ENCODE measurements at places on chromosomes 6 and 20.
A peak's percentile ranks its signal among the peaks of the same experiment; 100 is the strongest.

DNA sequence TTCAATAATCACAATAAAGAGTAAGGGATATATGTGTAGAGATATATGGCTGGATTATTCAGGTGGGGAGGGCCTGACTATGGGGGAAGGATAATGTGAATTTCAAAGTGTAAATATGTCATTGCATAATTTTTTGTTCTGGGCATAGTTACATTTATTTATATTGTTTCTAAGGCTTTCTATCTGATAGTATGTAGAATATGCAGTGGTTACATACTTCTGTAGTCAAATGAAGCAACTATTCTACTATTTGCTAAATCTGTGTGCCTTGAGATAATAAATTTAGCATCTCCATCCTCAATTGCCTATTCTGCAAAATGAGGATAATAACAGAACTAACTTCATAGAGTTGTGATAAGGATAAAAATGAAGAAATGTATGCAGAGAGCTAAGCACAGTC lies 359.2 kb downstream of the CDKAL1 start:
- no peaks in the 10 kb centered on the region for H3K4me1 ChIP-seq
- no peaks in the 10 kb centered on the region for H3K27me3 ChIP-seq
- no peak overlapping the region for H3K27ac ChIP-seq
- DNase-seq = no peak
- peaks cover 12% of the 10 kb centered on the region for H3K36me3 ChIP-seq

DNA sequence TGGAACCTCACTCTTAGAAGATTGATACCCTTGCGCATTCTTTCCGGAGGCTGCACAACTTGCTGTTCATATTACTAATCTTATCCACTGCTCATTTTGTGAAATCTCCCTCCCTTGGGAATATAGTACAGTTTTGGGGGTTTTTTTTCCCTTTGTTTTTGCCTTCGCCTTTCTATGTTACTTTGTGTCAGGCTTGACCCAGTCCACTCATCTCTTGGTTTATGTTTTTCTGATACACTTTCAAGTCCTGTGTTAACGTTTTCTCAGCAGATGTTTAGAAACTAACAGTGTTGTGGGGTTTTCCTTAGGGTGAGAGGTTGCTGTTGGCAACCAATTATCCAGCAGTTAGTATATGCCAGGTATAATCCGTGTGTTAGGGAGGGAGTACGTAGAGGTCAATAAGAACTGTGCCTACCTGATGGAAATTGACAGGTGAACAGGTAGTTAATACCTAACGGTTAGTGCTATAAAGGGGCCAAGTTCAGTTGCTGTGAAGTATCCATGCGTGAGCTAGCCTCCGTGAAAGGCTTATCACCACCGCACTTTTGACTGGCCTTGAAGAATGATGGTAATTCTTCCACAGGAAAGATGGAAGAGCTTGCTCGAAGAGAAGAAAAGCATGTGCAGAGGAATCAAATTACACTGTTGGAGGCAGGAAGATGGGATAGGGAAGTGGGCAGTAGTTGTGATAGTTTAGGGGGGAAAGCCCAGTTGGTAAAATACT lies 1.4 kb downstream of the NFYA start:
- H3K27me3 ChIP-seq = no peaks in the 10 kb centered on the region
- DNase-seq = no peak
- H3K4me1 ChIP-seq = peaks cover 49% of the 10 kb centered on the region
- peaks cover 33% of the 10 kb centered on the region for H3K36me3 ChIP-seq
- peak overlapping the region; percentile 97 for H3K4me3 ChIP-seq
- peak overlapping the region; percentile 98 for H3K27ac ChIP-seq

GRCh38 chr6:67663105-67663895 lies 971.8 kb upstream of the ADGRB3 start:
- DNase-seq = no peak
- no peak overlapping the region for H3K27ac ChIP-seq
- H3K36me3 ChIP-seq = no peaks in the 10 kb centered on the region
- H3K4me3 ChIP-seq = no peak overlapping the region
- H3K4me1 ChIP-seq = no peaks in the 10 kb centered on the region

GRCh38 chr20:53859684-53860083 lies 210.7 kb downstream of the BCAS1 start:
- H3K4me3 ChIP-seq = no peak overlapping the region
- H3K27me3 ChIP-seq = no peaks in the 10 kb centered on the region
- H3K27ac ChIP-seq = no peak overlapping the region
- no peaks in the 10 kb centered on the region for H3K36me3 ChIP-seq

DNA sequence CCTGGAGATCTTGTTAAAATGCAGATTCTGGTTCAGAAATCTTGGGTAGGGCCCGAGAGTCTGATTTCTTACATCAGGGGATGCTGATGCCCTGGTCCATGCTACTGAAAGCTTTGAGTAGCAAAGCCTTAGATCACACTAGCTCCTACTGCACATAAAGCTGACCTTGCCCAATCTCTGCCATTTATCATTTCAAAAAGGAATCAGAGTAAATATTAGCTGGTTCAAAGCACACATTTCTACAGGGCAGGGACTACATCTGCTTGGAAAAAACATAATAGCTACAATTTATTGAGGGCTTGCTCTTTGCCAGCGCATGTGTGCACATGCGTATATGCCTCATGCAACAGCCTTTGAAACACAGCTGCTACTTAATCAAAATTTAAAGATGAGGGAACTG lies 440.4 kb upstream of the ARID1B start:
- H3K4me3 ChIP-seq = no peak overlapping the region
- no peaks in the 10 kb centered on the region for H3K4me1 ChIP-seq
- no peaks in the 10 kb centered on the region for H3K36me3 ChIP-seq
- no peak overlapping the region for H3K27ac ChIP-seq
- DNase-seq = no peak

- no peak within 1 kb of the TSS for H3K27ac ChIP-seq
- H3K4me3 ChIP-seq = no peak within 1 kb of the TSS
- H3K27me3 ChIP-seq = peaks cover 2% of the 10 kb centered on the region
- peaks cover 14% of the 10 kb centered on the region for H3K4me1 ChIP-seq
These were observed at the start of gene SLC17A1 for GRCh38 chr6:25831532-25832306. Gene SLC17A1, minus strand, starts transcription at chr6:25832052. Its CDS starts 1,495 bp downstream, at chr6:25830557.

- peaks cover 32% of the 10 kb centered on the region for H3K36me3 ChIP-seq
- no peak overlapping the region for H3K27ac ChIP-seq
- no peaks in the 10 kb centered on the region for H3K27me3 ChIP-seq
- H3K4me1 ChIP-seq = peaks cover 84% of the 10 kb centered on the region
These were observed 184.3 kb downstream of the JARID2 start for GRCh38 chr6:15430186-15430585.

- peaks cover 36% of the 10 kb centered on the region for H3K36me3 ChIP-seq
- peak overlapping the region; percentile 19 for H3K4me3 ChIP-seq
- no peak for DNase-seq
- no peaks in the 10 kb centered on the region for H3K27me3 ChIP-seq
- H3K4me1 ChIP-seq = peaks cover 35% of the 10 kb centered on the region
These were observed 163.5 kb upstream of the SHLD1 start for GRCh38 chr20:5586720-5587119.

DNA sequence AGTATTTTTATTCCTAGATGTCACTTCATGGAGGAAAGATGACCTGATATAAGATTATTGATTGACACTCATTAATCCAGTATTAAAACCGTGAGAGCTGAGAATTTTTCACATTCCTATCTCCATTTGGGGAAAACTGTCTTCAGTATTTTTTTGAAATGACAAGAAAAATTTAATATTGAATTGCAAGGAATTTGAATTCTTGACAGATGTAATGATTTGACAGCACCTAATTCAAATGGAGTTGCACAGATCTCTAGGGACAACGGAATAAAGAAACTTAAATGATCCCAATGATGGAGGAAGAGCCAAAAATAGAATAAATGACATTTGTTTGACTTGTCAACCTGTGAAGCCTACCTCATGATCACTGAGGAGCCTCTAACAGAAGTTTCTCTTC lies 1591.4 kb downstream of the HACE1 start:
- no peaks in the 10 kb centered on the region for H3K27me3 ChIP-seq
- H3K27ac ChIP-seq = no peak overlapping the region
- H3K4me3 ChIP-seq = no peak overlapping the region
- no peaks in the 10 kb centered on the region for H3K36me3 ChIP-seq

- H3K27ac ChIP-seq = no peak overlapping the region
- no peak for DNase-seq
- H3K4me3 ChIP-seq = no peak overlapping the region
- no peaks in the 10 kb centered on the region for H3K36me3 ChIP-seq
- peaks cover 8% of the 10 kb centered on the region for H3K4me1 ChIP-seq
These were observed 139.2 kb downstream of the LRRC1 start for GRCh38 chr6:53934023-53934422.

- no peak overlapping the region for H3K4me3 ChIP-seq
- H3K27ac ChIP-seq = no peak overlapping the region
- DNase-seq = no peak
- peaks cover 25% of the 10 kb centered on the region for H3K36me3 ChIP-seq
- H3K4me1 ChIP-seq = no peaks in the 10 kb centered on the region
- H3K27me3 ChIP-seq = no peaks in the 10 kb centered on the region
These were observed 31.4 kb downstream of the GCLC start for GRCh38 chr6:53513519-53513966.

- no peak overlapping the region for H3K27ac ChIP-seq
- no peak for DNase-seq
- H3K27me3 ChIP-seq = peaks cover 46% of the 10 kb centered on the region
- H3K4me3 ChIP-seq = no peak overlapping the region
- peaks cover 5% of the 10 kb centered on the region for H3K4me1 ChIP-seq
These were observed 4.1 kb downstream of the KCNS1 start for GRCh38 chr20:45096781-45097180.

DNA sequence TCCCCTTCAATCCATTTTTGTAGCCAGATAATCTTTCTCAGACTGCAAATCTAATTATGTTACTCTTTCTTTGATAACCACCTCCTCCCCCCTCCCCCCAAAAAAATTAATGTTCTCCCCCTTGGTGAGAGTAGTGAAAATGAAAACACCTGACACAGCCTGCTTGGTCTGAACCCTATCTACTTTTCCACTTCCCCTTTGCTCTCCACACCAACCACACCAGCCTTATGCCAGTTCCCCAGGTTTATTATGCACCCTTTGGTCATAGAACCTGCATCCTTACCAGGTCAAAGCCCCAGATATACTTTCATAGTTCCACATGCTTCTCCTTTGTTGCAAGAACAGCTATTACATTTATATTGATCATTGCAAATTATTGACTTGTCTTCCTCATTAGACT lies 19.4 kb downstream of the PFDN4 start:
- H3K4me3 ChIP-seq = no peak overlapping the region
- no peaks in the 10 kb centered on the region for H3K36me3 ChIP-seq
- H3K27me3 ChIP-seq = no peaks in the 10 kb centered on the region
- H3K4me1 ChIP-seq = peaks cover 7% of the 10 kb centered on the region

DNA sequence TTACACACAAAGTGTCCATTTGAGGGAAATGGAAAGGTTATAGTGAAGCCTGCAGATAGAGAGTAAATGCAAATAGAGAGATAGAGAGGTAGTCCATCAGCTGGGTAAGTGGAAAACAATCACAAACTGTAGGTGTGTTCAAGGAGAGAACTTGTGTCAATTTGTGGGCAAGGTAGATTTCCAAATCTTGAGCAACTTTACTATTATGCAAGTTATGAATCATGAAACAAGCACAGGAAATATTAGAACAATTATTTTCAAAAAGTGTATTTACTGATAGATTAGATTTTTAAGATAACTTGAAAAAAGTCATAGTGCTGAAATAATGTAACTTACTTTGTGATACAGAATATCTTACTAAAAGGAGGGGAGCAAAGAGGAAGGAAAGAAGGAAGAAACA lies 792.9 kb downstream of the EYS start:
- DNase-seq = no peak
- no peaks in the 10 kb centered on the region for H3K27me3 ChIP-seq
- no peak overlapping the region for H3K4me3 ChIP-seq
- H3K4me1 ChIP-seq = no peaks in the 10 kb centered on the region
- no peaks in the 10 kb centered on the region for H3K36me3 ChIP-seq

GRCh38 chr6:159893064-159893463 lies 2.3 kb downstream of the MAS1 start:
- no peaks in the 10 kb centered on the region for H3K4me1 ChIP-seq
- no peak overlapping the region for H3K4me3 ChIP-seq
- H3K36me3 ChIP-seq = no peaks in the 10 kb centered on the region
- peaks cover 45% of the 10 kb centered on the region for H3K27me3 ChIP-seq

DNA sequence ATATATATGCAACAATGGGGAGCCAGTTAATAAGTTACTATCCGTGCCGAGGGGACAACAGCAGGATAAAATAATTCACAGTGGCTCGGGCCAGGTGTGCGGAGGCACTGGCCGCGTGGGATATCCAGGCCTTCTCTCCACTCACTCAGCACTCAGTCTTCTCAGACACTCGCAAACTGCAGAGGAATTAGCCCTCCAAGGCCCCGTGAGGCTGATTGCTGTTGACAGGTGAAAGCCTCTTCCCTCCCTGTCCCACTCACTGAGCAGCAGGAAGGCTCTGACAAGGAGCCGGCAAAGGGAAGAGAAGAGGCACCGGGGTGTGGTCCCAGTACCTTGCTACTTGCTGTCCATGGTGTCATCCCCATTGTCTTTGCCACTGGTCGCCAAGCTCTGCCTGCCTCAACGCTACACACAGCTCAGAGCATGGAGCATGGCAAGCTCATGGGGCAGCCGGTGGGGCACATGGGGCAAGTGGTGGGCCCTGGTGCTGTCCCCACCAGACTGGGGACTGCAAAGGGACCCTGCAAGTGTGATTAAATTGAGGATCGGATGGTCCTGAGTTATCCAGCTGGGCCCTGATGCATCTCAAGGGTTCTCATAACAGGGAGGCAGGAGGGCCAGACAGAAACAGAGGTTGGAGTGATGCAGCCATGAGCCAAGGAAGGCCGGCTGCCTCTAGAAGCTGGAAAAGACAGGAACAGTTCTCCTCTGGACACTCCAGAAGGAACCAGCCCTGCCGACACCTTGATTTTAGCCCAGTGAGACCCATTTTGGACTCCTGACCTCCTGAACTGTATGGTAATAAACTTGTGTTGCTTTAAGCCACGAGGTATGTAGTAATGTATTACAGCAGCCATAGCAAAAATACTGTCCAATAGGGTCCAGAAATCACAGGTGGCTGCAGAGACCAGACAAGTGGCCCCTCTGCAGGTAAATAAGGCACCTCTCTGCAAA lies 119.7 kb downstream of the PSMB1 start:
- H3K4me1 ChIP-seq = no peaks in the 10 kb centered on the region
- H3K4me3 ChIP-seq = no peak overlapping the region
- H3K27ac ChIP-seq = no peak overlapping the region
- peaks cover 6% of the 10 kb centered on the region for H3K27me3 ChIP-seq

DNA sequence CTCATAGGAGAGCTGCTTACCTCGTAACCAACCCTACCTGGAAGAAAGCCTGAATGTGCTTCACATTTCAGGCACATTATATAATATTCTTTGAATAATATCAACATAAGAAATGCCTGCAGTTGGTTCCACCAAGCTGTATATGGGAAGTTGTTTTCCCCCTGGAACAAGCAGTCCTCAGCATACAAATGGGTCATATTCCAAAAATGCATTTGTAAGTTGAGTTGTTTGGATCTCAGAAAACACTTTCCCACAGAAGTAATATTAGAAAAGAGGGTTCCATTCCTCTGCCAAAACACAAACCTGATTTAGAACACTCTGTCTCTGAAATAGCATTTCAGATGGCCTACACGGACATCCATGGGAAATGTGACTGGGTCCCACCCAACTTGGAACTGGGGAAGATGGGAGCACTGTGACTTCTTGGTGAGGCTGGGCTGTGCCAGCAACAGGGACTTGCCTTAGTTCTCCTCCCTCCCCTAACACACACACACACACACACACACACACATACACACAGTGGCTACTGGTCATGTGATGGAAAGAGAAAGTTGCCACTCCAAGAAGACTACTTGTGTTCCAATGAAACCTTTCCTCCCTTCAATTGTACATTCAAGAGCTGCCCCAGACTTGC lies 11.4 kb upstream of the RCAN2 start:
- H3K4me1 ChIP-seq = no peaks in the 10 kb centered on the region
- no peak for DNase-seq
- H3K27ac ChIP-seq = no peak overlapping the region
